NCI-H187 (cell line): ENCODE measurements at places on chromosomes 16 and 17.
A peak's percentile ranks its signal among the peaks of the same experiment; 100 is the strongest.

DNA sequence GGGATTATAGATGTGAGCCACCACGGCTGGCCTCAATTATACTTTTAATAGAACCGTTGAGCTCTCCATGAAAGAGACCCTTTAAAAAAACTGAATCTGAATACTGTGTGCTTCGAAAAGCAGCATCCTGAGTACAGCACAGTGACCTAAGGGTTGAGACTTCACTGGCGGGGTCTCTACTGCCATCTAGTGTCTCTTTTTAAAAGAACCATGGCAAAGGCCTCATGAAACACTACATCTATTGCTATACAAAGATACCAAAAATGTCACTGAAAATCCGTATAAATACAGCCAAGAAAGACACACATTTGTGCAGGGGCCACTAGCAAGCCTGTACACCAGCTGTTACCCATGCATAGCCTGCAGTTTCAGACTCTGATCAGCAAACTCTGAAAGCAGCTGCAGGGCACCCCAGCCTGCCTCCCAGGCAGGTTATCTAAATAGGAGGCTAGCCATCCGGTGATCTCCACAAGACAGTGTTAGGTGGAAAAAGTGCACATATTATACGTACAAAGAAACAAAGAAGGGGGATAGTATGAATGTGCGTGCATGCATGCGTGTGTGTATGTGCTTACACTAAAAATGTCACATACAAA is 35.3 kb downstream of the NPLOC4 start:
- no peak for DNase-seq

- DNase-seq = no peak
Measured at GRCh38 chr17:51224402-51225262, 35.2 kb downstream of the MBTD1 start.

DNA sequence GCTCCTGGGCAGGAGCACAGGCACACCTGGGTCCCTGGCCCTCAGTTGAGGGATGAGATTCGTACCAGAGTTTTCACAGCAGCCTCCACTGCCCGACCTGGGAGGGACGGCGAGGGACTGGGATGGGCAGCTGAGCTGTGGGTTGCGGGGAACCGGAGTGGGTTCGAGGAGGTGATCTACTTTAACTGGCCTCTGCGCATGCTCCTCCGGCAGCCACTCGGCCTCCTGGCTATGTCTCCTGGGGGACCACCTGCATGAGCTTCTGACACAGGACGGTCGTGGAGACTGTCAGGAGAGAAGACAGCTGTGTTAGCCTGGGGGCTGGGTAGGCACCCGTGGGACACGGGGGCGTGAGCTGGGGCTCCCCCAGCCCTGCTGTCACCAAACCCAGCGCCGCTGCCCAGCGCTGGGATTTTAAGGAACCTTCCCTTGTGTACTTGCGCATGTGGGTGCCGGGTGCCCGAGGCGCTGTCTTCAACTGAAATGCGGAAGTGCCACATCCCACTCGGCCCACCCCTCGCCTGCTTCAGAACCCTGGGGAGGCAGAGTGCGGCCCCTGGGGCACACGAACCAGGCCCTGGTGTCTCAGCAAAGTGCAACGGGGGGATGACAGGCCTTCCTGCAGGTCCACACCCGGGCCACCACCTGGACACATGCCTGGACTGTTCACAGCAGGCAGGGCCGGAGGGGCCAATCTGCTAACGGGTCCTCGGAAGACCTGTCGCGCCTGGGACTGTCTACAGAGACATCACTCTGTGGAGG is 36.4 kb downstream of the SLC7A5 start:
- no peak for DNase-seq

DNA sequence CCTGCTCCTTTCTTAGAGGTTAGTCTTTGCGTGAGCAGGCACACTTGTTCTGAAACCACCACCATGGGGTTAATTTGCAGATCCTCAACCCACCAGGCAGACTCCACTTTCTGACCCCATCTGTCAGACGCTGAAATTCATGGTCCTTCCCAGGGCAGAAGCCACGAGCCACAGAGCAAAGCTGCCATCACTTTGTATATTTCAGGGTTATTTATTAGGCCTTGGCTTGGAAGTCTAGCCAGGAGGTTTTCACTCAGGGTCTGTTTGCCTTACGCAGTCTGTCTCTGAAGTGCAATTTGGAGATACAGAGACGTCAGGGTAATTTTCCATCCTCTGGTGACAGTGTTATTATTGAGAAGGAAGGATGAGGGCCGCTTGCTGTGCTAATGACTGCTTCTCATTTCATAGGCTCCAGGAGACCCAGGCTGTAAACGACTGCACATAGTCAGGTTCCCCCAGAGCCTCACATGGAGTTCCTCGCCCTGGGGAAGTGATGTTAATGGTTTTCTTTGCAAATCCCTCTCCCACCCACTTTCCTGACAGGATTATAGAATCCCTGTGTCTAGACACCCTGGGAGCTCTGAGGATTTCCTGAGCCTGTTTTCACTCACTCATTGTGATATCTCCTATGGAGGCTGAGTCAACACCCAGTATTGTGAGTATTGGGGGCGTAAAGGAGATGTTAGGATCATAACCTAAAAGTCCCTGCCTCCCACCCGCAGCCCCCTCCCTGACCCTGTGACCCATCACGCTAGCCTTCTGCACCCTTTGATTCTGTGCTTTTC is 269.0 kb downstream of the ABCC12 start:
- DNase-seq = no peak

GRCh38 chr17:61750656-61751055 is 112.7 kb downstream of the BRIP1 start:
- no peak for DNase-seq

DNA sequence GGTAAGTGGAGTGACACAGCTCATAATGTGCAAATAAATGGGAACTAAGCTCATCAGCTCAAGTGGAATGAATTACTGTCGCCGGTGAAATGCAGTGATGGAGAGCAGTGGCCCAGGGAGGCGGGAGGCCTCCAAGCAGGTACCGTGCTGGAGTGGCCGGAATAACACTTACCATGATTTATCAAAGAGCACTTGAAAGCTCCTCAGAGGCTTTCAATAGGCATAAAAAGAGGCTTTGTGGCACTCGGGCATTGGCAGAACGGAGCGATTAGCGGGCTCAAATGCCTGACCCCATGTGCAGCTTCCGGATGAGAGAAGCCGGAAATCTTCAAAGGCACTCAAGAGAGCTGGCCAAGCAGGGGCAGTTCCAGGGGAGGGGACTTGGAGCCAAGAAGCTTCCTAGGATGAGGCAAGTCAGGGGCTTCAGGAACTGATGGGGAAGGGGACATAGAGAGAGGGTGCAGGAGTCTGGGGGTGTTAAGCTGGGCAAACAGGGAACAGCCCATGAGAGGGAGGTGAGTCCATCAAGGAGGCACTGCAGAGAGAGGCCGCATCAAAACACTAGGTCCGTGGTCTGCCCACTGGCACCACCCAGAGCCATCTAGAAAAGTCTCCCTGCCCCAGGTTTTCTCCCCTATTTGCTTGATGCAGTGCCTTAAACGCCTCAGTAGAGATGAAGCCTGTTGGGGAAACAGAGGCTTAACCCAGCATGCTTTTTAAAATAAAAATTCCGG is 144.0 kb upstream of the IRX6 start:
- peak; percentile 74 for DNase-seq
